ENCODE measurements at places on chromosomes 12 and 14.

GRCh38 chr12:12334367-12335040, 15.5 kb downstream of the MANSC1 start:
- H3K36me3 ChIP-seq = no peaks in the 10 kb centered on the region
- H3K27ac ChIP-seq = no peak overlapping the region
- no peak overlapping the region for H3K4me3 ChIP-seq
- peaks cover 2% of the 10 kb centered on the region for H3K27me3 ChIP-seq

- H3K4me1 ChIP-seq = no peaks in the 10 kb centered on the region
- no peaks in the 10 kb centered on the region for H3K27me3 ChIP-seq
- H3K27ac ChIP-seq = no peak overlapping the region
- no peak overlapping the region for H3K4me3 ChIP-seq
- DNase-seq = no peak
Measured at GRCh38 chr12:65648461-65648860, 175.8 kb upstream of the HMGA2 start.

GRCh38 chr12:3362737-3363136, 128.3 kb upstream of the PRMT8 start:
- no peak for DNase-seq
- H3K4me1 ChIP-seq = peaks cover 8% of the 10 kb centered on the region
- H3K27me3 ChIP-seq = peaks cover 8% of the 10 kb centered on the region
- no peak overlapping the region for H3K4me3 ChIP-seq

DNA sequence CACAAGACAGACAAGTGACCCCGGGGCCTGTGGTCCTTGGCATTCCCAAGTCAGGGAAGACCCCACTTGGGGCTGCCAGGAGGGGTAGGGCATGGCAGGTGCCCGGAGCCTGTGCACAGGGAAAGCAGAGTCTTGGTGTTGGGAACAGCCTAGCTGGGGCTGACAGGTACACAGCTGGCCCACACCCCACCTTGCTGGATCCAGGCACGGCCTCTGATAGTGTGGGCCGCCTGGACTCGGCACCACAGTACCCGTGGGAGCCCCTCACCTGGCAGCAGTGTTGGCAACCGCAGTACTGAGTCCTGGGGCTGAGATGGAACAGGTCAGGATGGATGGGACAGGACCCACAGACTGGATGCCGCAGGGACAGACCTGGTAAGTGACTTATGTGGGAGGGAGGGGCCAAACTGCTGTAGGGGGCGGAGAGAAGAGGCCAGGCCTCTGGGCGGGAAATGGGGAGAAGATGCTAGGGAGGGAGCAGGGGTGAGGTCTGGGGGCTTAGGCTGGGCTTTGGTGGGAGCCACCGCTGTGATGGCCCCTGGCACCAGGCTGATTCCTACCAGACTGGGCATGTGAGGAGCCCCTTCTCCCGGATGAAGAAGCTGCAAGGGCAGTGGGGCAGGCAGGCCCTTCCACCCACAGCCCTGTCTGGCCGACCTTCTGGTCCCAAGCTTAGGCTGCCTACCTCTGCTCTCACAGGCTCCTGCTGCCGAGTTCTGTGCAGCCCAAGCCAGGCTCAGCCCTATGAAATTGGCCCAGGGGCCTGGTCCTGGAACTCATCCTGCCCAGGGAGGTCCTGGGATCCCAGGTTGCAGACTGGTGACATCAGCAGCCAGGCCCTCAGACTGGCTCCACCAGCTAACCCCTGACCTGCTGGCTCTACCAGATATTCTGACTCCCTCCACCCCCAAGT, at the start of gene TGM1:
TGM1 (minus strand) TSS at position 357 of the 913 bp plus-strand sequence. CDS start 825 bp downstream, outside the sequence.
- H3K27ac ChIP-seq = no peak within 1 kb of the TSS
- no peak for DNase-seq
- no peaks in the 10 kb centered on the region for H3K4me1 ChIP-seq
- H3K36me3 ChIP-seq = no peaks in the 10 kb centered on the region
- no peak within 1 kb of the TSS for H3K4me3 ChIP-seq

GRCh38 chr12:45418520-45418919, 202.6 kb downstream of the ANO6 start:
- peaks cover 1% of the 10 kb centered on the region for H3K4me1 ChIP-seq
- no peak overlapping the region for H3K27ac ChIP-seq
- H3K4me3 ChIP-seq = no peak overlapping the region
- H3K27me3 ChIP-seq = peaks cover 1% of the 10 kb centered on the region

DNA sequence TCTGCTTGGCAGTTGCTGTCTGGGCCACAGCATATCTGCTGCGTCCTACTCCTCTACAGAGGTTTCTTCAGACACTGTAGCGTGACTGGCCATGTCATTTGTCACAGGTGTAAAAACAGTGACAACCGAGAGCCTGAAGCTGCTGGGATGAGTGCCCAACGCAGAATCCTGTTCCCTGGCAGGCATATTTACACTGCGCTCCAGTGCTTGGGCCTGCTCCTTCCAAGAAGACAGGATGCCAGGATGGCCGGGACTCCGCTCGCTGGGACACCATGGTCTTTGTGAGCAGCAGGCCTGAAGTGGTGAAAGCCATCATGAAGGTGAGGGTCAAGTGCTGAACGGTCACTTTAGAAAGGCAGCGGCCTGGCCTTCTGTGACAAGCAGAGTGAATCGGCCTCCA, 171.4 kb downstream of the EMP1 start:
- DNase-seq = no peak
- no peak overlapping the region for H3K27ac ChIP-seq
- no peak overlapping the region for H3K4me3 ChIP-seq
- no peaks in the 10 kb centered on the region for H3K36me3 ChIP-seq
- H3K27me3 ChIP-seq = no peaks in the 10 kb centered on the region

DNA sequence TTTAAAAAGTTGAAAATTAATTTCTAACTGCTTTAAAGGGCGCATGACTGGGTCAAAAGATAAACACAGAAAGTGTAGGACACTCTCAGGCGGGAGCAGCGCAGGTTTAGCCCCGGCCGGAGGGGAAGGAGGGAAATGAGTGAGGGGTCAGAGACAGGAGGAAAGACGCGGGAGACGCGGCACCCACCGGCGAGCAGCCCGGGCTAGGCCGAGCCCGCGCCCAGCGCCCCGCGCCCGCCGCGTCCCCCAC, 591 bp downstream of the GXYLT1 start:
- no peak for DNase-seq
- H3K27ac ChIP-seq = peak overlapping the region; percentile 40
- H3K27me3 ChIP-seq = peaks cover 7% of the 10 kb centered on the region
- H3K4me3 ChIP-seq = peak overlapping the region; percentile 95
- H3K36me3 ChIP-seq = no peaks in the 10 kb centered on the region
- peaks cover 17% of the 10 kb centered on the region for H3K4me1 ChIP-seq

GRCh38 chr12:53062977-53063707, 13.3 kb downstream of the TNS2 start:
- peaks cover 2% of the 10 kb centered on the region for H3K27me3 ChIP-seq
- no peak overlapping the region for H3K4me3 ChIP-seq
- no peaks in the 10 kb centered on the region for H3K36me3 ChIP-seq
- H3K27ac ChIP-seq = no peak overlapping the region
- DNase-seq = no peak
- peaks cover 2% of the 10 kb centered on the region for H3K4me1 ChIP-seq

DNA sequence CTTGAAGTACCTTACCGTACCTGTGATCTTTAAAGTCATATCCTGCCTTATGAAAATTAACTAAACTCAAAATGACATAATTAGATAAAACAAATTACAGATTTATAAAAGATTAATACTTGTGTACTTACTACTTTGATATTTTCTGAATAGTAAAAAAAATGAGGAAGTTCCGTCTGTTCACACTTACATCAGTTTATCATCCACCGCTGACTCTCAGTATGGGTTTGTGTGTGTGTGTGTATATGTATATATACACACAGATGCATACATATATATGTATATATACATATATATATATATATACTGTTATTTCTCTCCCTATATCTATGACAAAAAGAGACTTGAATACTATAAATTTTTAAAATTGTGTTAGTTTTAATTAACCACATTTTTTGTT, 65.0 kb upstream of the MON2 start:
- H3K27me3 ChIP-seq = no peaks in the 10 kb centered on the region
- no peak for DNase-seq
- no peak overlapping the region for H3K27ac ChIP-seq
- H3K4me3 ChIP-seq = no peak overlapping the region
- no peaks in the 10 kb centered on the region for H3K36me3 ChIP-seq

GRCh38 chr14:99179946-99180345, 92.1 kb downstream of the BCL11B start:
- no peak overlapping the region for H3K4me3 ChIP-seq
- H3K27ac ChIP-seq = no peak overlapping the region
- DNase-seq = no peak
- H3K4me1 ChIP-seq = no peaks in the 10 kb centered on the region
- H3K36me3 ChIP-seq = no peaks in the 10 kb centered on the region

DNA sequence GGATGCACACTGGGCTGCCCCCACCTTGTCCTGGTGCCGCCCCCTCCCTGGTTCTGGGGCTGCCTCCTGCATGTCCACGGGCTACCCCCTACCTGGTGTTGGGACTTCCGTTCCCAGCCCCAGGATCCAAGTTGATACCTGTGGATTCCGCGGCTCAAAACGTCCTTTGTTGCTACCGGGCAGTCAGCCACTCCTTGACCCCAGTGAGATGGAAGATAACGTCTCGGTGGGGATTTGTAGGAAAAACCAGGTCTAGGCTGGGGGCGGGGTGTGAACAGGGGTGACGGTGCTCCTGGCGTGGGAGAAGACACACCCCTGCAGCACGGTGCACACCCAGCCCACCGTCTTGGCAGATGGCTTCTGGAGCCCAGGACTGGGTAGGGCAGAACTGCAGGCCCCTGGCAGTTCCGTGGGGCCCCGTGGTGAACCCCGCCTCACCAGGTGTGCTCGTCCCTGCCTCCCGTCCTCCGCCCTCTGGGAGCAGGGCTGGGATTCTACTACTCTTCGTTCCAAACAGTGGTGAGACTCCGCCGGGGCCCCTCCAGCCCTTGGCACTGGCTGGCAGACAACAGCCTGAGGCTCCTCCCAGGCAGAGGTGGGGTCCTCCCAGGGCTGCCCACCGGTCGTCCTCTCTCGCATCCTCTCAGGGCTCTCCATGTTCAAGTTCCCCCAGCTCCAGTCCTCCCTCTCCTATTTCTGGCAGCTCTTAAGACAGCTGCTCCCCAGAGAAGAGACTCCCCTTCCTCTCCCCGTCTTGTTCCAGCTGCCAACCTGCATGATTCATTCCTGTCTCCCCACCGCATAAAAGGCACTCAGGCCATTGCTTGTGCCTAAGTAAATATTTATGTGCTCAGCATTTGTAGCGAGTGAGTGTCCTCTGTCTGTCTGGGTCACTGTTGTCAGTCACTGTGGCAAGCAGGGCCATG, 75.5 kb downstream of the FBXL14 start:
- H3K27ac ChIP-seq = no peak overlapping the region
- H3K27me3 ChIP-seq = peaks cover 4% of the 10 kb centered on the region
- H3K4me3 ChIP-seq = no peak overlapping the region
- no peaks in the 10 kb centered on the region for H3K36me3 ChIP-seq
- DNase-seq = no peak
- H3K4me1 ChIP-seq = peaks cover 3% of the 10 kb centered on the region

DNA sequence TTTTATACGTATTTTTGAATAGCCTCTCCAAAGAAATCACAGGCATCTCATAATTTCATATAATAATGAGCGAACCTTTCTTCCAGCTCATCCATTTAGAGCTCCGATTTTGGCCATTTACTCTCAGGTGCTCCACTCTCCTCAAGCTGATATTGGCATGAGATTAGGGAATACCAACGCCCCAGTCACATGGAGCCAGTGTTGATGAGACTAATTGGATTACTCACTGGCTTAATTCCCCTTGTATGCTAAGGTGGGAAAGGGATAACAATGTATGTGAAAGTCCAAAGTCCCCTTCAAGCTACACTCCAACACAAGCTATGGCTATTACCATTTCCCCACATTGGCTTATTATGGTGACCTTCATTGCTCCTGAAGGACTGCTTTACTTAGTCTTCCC, 76.6 kb upstream of the NAV3 start:
- no peak overlapping the region for H3K27ac ChIP-seq
- no peaks in the 10 kb centered on the region for H3K36me3 ChIP-seq
- H3K27me3 ChIP-seq = no peaks in the 10 kb centered on the region
- no peaks in the 10 kb centered on the region for H3K4me1 ChIP-seq
- no peak overlapping the region for H3K4me3 ChIP-seq

DNA sequence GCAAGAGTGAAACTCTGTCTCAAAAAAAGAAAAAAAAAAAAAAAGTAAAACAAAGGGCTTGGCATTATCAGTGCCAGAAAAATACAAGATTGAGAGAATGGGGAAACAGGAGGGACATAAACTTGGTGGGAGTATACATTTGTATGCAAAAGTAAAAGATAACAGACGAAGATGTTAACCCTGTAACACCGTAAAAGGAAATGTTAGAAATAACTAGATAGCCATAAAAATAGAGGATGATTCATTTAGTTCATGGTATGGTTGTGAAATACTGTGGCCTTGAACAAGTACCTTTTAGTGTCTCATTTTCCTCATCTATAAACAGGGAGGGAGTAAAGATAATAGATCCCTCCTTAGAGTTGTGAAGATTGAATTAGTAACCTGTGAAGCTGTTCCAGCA, 33.3 kb downstream of the ATP2A2 start:
- H3K27me3 ChIP-seq = no peaks in the 10 kb centered on the region
- no peaks in the 10 kb centered on the region for H3K36me3 ChIP-seq
- no peak overlapping the region for H3K27ac ChIP-seq
- H3K4me1 ChIP-seq = peaks cover 3% of the 10 kb centered on the region

All from glutamatergic neuron (in vitro differentiated cells).